Stimulated activated CD4-positive, alpha-beta T cell treated with anti-CD3 and anti-CD28 coated beads, Interleukin-2, amount 100 ng/mL, for 4 hours (primary cell): ENCODE measurements at places on chromosomes 2 and 18.

GRCh38 chr2:27714851-27715291 lies 51.2 kb downstream of the SLC4A1AP start:
- DNase-seq, result no peak

DNA sequence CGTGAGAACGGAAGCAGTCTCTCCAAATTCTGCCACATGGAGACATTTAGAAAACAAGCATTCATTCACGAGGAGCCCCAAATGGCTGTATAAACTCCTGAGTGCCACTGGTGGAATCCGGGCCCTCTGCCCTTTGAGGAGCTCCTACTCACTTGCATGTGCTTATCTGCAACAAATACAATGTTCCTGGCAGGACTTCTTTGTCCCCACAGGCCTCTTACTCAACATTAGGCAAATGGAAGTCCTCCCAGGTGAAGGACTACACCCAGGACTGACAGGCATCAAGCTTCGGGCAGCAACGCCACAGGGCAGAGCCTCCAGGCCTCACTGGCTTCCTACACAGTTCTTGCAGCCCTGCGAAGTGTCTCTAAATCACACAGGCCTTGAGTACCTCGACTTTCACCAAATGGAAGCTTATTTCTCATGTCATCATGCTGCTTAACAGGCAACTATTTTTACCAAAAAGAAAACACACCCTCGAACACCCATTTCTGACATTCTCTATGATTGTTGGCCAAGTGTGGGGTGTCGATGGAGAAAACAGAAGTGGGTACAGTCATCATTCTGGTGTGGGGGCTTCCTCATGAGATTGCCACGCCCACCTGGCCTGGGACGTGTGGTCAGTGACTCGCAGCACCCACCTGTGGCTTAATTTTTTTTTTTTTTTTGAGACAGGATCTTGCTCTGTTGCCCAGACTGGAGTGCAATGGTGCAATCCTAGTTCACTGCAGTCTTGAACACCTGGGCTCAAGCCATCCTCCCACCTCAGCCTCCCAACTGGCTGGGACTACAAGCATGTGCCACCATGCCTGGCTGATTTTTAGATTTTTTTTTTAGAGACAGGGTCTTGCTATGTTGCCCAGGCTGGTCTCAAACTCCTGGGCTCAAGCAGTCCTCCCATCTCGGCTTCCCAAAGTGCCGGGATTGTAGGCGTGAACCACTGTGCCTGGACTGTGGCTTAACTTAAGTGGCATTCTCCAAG lies 186.8 kb upstream of the GLI2 start:
- no peak for DNase-seq

DNA sequence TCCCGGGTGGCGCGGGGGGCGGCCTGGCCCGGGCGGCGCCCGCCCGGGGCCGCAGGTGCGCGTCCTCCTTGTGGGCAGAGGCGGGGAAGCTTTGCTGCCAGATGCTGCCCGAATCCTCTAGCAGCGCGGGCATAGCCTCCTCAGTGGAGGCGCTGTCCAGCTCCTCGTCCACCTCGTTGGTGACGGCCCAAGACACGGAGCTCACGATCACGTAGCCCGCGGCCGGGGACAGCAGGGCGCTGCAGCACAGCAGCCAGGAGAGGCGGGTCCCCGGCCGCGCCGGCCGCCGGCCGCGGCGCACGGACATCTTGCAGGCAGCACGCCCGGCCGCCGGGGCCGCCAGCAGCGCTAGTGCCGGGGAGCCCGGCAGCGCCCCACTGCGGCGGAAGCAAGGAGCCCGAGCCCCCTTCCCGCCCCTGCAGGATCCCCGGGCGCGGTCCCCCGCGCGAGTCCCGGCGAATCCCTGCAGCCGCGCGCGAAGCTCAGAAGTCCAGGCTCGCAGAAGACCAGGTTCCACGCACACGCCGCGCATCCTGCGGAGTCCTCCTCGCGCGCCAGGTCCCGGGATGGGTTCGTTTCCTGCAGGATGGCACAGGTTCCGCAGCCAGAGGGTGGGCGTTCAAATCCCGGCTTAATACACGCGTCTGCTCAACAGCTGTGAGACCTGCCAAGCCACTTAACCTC lies at the start of gene CREG2:
CREG2 (minus strand) TSS at position 353 of the 684 bp plus-strand sequence; CDS start at position 307, 46 bp downstream.
- DNase-seq, result peak; percentile 9

GRCh38 chr2:27214941-27215340 lies 2.2 kb upstream of the CAD start:
- no peak for DNase-seq

DNA sequence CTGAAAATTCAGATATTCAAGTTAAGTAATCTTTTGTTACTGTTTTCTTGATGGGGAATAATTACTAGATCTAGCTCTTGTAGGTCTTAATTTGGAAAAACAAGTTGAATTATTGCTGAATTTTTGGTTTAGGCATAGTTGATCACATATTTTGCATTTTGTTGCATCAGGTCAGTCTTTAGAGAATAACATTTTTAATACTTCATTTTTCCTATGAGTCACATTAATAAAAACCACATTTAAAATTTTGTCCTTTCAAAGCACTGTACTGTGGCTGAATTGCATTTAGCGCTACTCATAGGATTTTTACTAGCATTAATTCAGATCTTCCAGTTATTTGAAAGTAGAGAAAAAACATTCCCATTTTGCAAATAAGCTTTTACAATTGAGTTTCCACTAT lies 23.2 kb downstream of the MAP4K4 start:
- no peak for DNase-seq

DNA sequence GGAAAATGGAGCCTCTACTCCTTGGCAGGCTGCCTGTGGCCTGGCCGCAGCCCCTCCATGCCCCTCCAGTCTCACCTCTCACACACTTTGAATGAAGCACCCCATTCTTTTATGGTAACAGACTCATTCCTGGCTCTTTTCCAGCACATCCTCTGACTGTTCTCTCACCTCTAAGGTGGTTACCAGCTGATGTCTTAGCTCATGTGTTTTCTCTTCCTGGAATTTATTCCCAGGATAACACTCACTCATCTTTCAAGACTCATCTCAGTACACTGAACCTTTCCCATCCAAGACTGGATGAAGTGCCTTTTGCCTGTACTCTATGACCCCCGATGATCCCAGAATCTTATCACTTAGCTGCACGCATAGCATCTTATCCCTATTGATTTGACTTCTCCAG lies 50.6 kb downstream of the SLC9A4 start:
- DNase-seq, result no peak

DNA sequence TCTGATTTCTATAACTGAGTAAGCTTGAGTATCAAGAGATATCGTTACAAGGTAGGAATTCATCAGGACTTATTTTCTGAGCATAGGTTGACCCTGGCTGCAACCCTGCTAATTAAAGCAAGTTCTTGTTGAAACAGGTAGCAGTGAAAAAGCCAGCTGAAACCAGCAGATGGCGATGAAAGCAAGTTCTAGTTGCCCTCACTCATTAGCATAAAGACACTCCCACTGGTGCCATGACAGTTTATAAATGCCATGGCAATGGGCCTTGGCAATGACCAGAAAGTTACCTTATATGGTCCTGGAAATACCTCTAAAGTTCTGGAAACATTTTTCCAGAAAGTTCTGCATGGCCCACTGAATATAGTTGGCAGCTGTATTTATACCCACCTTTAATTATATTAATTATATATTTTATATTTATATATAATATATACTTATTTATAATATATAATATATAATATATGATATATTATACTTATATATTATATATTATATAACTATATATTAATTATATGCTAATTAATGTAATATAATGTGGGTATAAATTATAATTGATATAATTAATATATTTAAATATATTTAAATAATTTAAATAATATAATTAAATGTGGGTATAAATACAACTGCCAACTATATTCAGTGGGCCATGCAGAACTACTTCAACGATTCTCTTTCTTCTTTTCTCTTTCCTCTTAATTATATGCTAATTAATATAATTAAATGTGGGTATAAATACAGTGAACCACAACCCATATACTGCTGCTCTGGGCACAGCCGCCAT lies 188.0 kb downstream of the CDH7 start:
- no peak for DNase-seq
